ENCODE measurements at places on chromosomes 4 and X.

- DNase-seq, result no peak
These were observed 149.8 kb upstream of the NOCT start for GRCh38 chr4:138865765-138866164.

DNA sequence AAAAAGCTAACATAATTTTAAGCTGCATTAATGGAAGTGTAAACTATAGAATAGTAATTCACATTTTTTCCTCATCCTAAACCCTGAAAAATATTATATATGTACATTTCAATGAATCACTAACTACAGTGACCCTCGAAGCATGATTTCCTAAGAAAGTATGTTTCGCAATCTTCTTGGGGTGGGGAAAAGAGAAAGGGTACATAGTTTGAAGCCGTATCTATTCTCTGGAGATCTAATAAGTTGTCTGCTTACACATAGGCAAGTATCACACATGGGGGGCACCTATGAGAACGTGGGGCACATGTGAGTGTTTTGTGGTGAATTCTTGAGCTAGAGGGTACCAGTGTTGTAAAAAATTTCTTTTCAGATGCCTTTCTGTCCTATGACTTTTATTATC, 71.2 kb downstream of the JADE1 start:
- no peak for DNase-seq

GRCh38 chr4:143512978-143513313, 556 bp upstream of the SMARCA5 start:
- DNase-seq, result no peak

GRCh38 chr4:665751-666435, 8.2 kb downstream of the ATP5ME start:
- no peak for DNase-seq

GRCh38 chrX:105647749-105648148, 174.6 kb upstream of the NRK start:
- DNase-seq, result no peak

GRCh38 chr4:75729836-75730235, 5.5 kb downstream of the USO1 start:
- DNase-seq, result no peak

DNA sequence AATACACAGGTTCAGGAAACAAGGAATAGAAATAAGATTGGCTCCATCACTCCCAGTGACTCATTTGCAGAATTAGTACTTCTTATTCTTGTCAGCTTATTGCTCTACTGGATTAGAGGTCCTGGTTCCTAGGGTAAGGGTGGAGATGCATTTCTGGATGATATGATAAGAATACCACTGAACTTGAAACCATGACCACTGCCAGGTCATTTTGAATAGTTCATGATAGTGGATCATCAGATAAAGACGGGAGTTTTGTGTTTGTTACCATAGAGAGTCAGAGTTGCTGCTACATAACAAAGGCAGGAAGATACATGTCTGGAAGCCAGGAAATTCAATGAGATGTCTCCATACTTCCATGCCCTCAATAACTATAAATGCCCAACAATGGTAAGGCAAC, 109.2 kb upstream of the FAT1 start:
- no peak for DNase-seq

GRCh38 chr4:40800064-40800463, 50.3 kb downstream of the NSUN7 start:
- no peak for DNase-seq

GRCh38 chr4:5067908-5068307, 16.6 kb downstream of the STK32B start:
- DNase-seq, result no peak

GRCh38 chr4:172750910-172751309, 417.7 kb upstream of the GALNT7 start:
- DNase-seq, result no peak

DNA sequence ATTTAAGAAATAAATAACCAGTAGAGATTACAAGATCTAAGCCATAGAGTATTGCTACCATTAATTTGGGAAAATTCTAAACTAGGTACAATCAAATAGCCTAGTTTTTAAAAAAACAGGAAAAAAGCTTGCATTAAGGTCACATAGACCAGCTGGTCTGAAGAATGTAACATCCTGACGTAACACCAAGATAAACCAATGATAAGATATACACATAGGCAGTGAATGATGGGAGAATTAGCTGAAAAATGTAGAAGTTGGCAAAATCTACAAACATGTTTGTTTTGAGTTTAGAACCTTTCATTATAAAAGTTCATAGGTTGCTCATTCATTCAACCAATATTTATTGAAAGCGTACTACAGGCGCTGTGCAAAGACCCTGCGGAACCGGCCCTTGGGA, 120.0 kb downstream of the SH3RF1 start:
- DNase-seq, result no peak

DNA sequence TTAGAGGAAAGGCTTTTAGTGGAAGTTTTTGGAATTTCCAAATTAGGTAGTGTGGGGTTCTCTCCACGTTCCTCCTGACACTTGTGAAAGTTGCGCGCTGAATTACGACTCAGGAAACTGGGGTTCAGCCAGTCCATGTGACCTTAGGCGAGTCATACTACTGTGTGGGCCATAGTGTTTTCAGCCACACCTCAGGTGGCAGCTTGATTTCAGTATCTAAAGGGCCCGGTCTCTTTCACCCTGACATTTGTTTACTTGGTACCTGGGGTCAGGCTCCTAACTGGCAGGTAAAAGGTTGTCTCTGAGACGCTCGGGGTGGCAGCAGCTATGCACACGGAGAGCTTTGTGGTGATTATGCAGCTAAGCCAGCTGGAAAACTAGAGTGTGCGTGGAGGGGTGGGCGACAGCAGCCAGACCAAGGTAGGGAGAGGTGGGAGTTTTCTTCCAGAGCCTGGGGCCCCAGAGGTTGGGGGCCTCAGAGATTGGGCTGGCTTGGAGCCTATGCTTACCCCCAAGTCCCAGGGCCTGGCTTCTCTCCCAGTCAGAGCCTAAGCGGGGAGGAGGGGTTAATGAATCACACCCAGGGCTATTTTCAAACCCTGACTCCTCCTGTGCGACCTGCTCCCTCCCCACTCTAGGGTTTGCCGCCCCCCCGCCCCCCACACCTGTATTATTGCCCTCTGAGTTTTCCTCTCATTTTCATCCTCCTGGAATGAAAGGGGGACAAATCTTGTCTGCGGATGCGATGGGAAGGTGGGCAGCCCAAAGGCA, 47.2 kb downstream of the STARD8 start:
- no peak for DNase-seq

GRCh38 chr4:36255577-36255976, 11.3 kb upstream of the ARAP2 start:
- DNase-seq, result no peak

DNA sequence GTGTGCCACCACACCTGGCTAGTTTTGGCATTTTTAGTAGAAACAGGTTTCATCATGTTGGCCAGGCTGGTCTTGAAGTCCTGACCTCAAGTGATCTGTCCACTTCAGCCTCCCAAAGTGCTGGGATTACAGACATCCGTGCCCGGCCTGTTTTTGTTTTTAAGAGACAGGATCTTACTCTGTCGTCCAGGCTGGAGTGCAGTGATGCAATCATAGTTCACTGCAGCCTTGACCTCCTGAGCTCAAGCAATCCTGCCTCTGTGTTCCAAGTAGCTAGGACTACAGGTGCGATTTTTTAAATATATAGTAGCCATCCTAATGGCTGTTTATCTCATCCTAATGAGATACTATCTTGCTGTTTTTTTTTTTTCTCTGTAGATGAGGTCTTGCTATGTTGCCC, 47.6 kb downstream of the RNF212 start:
- DNase-seq, result no peak

- no peak for DNase-seq
These were observed 16.2 kb downstream of the PRKX start for GRCh38 chrX:3697220-3697684.

DNA sequence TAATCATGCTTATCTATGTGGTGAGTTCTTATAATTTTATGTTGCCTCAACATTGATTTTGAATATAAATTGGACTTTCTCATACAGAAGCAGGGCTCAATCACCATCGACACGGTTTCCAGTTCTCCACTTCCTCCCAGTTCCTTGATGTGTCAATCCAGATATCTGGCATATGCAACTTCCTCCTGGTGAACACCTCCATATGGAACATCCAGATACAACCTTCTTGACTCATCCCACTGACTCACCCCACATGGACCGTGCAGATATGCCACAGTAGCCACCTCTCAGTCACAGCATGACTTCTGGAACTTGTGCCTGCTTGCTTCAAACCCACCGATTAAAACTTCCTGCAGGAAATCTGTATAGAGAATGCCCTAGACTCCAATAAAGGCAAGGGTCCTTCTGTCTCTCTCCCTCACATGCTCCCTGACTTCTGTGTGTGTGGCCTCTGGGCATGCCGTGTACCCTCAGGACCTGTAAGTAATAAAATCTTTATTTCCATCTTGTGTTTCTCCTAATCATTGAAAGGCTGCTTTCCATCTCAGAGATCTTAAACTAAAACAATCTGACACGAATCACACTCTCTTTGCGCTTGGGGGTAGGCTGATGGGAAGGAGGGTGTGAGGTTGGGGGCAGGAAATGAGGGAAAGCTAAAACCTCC, 67.0 kb downstream of the HTRA3 start:
- DNase-seq, result no peak

- DNase-seq, result no peak
These were observed 141.1 kb upstream of the NDST3 start for GRCh38 chr4:117893207-117893606.

- DNase-seq, result no peak
These were observed 174.4 kb downstream of the RAB28 start for GRCh38 chr4:13309751-13310150.

DNA sequence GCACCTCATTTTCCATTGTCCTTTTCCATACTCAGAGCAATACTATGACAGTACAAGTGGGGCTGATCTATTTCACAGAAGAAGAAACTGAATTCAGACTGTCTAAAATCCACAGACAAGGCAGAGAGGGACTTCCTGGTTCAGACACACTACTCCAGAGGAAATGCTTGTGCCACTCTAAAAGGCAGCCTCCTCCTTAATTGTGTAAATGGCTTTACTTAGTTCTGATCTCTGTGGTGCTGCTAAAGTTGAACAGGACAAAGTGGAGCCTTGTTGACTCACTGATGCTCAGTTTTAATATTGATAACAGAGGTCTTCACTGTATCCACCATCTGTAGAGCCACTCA, 122.4 kb downstream of the KIT start:
- no peak for DNase-seq

DNA sequence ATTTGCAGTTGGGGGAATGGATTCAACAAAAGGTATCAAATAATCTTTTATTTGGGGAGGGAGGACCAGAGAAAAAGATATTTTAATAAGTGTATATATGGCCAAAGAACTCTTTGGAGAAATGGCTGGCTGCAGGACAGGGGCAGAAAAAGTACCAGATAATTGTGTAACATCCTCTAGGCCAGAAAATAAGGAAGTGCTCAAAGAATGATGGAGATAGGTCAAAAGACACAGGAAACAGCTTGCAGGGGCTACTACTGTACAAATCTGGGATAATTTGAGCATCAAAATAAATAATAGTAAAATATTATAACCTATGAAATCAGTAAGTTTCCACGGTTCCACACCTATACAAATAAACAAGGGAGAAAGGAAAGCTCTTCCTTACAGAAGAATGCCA, 34.8 kb downstream of the KLHL5 start:
- no peak for DNase-seq

- no peak for DNase-seq
These were observed 352.6 kb upstream of the FAM241A start for GRCh38 chr4:111792632-111793031.

DNA sequence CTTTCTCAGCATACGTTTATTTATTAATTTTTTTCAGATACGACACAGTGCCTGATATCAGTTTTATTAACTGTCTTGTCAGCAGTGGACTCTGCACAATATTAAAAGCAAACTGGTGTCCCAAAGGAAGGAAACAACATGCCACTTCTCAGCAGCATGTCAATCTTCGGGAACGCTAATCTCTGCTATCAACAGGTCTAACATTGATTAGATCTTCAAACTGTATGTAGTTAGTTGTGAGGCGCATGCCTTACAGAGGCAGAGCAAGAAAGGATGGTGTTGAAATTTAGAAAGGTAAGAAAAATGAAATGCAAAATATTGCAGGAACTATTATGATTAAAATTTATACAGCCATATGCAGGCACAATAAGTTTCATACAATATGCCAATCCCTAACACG, 233.7 kb upstream of the NDST3 start:
- DNase-seq, result no peak

GRCh38 chr4:167031534-167032156, 202.6 kb downstream of the SPOCK3 start:
- no peak for DNase-seq

- no peak for DNase-seq
These were observed 34.0 kb downstream of the BANK1 start for GRCh38 chr4:101824500-101824899.

DNA sequence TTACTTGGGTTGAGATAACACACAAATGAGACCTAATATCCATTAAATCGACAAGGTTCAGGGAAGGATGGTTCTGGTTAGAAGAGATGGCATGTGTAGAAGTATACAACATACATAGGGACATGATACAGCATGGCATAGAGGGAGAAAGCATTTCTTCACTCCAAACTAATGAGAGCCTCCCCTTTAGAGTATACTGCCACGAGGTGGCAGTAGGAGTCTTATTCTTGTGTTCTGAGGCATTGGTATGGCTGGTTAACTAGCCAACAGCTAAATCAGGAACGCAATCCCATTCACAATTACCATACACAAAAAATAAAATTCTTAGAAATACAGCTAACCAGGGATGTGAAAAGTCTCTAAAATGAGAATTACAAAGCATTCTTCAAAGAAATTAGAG, 29.1 kb upstream of the TRO start:
- DNase-seq, result peak; percentile 6

DNA sequence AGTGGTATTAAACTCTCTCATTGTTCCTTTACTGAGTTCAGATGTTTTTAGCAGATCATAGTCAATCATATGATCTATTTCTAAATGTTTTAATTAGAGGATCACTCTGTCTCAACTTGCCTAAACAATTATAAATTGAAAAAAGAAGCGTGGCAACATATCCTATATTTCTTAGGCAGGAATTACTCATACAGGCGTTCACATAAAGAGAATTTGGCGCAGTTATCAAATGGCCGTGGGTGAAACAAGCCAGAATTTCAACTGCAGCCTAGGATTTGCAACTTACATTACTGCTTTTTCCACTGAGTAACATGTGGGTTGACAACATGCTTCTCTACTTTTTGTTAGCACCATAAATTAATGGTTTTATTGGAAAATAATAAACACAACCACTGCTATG, 141.3 kb downstream of the CPE start:
- no peak for DNase-seq

Measured in NCI-H748 treated with DMSO at 0.1 percent for 48 hours (cell line).